ENCODE measurements at places on chromosomes 13 and 19.
A peak's percentile ranks its signal among the peaks of the same experiment; 100 is the strongest.

GRCh38 chr19:29928831-29929230 lies 13.2 kb upstream of the URI1 start:
- no peak for DNase-seq

DNA sequence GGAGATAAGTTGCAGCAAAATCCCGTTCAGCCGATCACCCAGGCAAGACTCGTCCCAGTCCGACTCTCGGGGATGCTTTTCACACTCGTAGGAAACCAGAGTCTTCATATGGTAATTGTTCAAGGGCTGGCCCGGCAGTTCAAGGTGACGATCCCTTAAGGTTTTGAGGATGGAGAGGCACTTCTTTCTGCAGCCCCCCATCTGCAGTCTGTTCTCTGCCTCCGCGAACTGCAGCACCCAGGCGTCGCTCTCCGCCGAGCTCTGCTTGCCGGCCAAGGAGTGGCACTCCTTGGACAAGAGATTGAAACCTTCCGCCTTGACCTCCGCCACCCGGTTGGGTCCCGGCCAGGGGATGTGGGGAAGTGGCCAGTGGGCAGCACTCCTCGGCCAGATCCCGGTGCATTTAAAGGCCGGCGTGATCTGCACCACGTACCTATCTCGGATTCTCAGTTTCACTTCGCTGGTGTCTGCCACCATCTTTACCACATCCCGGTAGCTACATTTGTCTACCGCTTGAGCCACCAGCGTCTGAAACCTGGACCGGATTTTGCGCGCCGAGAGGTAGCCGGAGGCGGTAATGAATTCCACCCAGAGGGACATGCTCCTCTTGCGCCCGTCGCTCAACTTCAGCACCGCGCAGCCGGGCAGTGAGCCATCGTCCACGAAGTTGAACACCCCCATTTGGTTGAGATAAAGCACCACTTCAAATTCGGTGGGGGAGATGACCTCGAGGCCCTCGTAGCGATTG lies 1.1 kb downstream of the MAB21L1 start:
- no peak for DNase-seq

DNA sequence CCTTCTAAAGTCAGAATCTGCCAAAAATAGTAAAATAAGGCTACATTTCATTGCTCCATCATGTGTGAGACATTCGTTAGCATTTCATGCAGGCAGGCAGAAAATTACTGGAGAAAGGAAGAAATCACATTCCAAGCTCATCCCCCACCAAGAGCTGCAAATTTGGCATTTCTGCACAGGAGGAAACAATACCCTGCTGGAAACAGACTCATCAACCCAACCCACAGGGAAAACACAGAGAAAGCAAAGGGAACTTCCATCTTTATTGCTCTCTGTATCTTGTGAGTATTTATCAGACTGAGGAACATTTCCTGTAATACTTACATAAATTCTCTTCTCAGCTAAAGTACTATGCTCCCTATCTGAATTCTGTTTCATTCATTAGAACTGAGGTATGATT lies 95.7 kb downstream of the KCTD12 start:
- no peak for DNase-seq

- no peak for DNase-seq
These were observed 234.9 kb downstream of the PCDH9 start for GRCh38 chr13:66995203-66995611.

DNA sequence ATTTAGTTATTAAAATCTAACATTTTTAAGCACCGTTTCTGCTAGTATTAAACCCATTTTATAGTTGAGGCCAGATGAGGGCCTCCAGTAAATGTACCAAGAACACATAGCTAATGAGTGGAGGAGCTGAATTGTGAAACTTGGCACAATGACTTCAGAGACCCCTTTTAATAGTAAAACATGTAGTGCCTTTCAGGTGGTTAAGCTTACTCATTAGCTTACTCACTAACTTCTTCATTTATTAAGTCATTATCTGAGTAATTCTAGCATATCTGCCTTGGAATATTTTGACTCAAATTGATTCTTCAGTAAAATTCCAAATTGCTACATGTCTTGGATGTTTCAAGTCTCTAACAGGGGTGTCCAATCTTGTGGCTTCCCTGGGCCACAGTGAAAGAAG lies 735.2 kb downstream of the LIG4 start:
- DNase-seq: no peak

- DNase-seq: no peak
These were observed 6.9 kb downstream of the PNKP start for GRCh38 chr19:49860336-49861102.

DNA sequence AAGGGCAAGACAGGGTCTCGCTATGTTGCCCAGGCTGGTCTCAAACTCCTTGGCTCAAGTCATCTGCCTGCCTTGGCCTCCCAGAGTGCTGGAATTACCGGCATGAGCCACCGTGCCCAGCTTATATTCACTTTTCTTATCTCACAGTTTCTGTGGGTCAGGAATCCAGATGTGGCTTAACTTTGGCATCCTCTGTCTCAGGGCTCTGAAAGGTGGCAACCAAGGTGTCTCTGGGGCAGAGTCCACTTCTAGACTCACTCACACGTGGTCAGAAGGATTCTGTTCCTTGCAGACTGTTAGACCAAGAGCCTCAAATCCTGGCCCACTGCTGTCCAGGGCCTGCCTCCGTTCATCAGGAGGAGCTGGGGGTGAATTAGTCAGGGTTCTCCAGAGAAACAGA lies 7.6 kb upstream of the LMNB2 start:
- no peak for DNase-seq

DNA sequence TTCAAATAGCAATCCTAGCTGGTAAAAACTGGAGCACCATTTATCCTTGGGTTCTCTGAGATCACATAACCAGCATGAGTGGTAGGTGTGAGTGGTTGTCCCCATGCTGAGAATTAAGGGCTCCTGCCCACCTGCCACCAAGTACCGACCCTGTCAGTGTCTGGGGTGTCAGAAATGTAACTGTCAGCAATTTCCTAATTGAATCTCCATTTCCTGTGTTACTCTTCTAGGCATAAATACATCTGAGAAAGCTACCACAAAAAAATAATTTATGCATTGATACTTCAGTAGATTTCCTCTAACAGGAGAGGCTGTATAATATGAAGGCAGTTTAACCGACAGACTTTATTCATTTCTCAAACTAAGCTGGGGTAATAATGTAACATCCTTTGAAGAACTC lies 25.1 kb downstream of the CPB2 start:
- no peak for DNase-seq

DNA sequence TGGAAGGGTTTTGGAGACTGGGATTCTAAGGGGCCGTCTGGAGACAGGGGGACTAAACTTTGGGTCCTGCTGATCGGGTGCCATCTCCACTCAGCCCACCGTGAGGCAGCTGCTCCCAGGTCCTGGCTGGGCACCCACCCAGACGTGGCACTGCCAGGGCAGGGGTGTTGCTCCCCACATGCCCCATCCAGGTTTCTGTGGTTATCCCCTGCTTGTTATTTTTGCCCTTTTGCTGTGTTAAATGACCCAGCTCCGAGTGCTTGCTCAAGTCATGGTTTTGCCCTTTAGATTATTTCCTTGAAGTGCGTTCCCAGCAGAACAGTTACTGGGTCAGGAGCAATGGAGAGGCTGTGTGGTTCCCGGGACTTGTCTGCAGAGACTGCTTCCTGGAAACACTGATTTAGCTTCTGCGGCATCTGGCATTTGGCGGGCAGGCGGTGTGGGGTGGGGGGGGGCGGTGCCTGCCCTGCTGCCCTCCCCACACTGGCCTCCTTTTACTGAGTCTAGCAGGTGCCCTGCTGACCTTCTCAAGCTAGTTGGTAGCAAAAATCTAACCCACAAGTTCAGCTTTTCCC lies 1.9 kb downstream of the RAB11B start:
- no peak for DNase-seq

DNA sequence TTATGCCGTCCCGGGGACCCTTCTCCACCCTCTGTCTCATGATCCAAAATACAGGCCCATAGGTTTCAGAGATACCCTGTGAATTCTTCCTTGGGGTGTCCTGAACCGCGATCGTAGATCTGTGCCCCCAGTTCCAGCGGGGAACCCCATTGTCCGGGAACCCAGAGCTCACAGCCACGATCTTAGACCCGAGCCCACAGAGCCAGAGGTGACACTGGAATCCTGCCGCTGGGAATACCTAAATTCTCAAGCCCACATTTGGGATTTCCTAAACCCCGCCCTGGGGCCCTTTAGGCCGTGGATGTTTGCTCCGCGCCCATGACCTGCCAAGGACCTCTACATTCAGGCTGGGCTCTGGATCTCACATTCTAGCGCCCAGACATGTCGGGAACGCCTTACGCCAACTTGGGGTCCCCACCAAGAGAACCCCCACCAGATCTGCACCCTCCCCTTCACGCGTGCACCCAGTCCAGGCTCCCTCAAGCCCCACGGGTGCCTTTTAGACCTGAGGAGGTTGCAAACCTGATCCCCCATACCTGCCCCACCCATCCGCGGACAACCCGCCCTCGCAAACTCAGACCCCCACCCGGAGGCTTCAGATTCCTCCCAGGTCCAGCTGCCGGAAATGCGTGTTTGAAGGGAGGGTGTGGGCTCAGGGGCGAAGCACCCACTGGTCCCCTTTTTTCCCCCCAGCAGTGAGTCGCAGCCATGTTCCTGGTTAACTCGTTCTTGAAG lies 605 bp downstream of the CAPNS1 start:
- DNase-seq: peak; percentile 24

GRCh38 chr19:15297416-15298224 lies 34.7 kb downstream of the BRD4 start:
- no peak for DNase-seq

DNA sequence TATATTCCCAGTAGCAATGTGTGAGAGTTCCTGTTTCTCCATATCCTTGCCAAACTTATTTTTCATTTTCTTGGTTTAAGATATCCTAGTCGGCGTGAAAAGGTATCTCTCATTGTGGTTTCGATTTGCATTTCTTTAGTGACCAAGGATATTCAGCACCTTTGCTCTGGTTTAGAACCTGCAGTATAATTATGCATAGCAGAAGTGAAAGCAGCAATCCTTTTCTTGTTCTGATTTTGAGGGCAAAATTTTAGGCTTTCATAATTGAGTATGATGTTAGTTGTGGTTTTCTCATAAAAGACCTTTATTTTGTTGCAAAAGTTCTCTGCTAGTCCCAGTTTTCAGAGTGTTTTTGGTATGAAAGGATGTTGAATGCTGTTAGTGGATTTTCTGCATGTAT lies 491.0 kb downstream of the FGF9 start:
- no peak for DNase-seq

DNA sequence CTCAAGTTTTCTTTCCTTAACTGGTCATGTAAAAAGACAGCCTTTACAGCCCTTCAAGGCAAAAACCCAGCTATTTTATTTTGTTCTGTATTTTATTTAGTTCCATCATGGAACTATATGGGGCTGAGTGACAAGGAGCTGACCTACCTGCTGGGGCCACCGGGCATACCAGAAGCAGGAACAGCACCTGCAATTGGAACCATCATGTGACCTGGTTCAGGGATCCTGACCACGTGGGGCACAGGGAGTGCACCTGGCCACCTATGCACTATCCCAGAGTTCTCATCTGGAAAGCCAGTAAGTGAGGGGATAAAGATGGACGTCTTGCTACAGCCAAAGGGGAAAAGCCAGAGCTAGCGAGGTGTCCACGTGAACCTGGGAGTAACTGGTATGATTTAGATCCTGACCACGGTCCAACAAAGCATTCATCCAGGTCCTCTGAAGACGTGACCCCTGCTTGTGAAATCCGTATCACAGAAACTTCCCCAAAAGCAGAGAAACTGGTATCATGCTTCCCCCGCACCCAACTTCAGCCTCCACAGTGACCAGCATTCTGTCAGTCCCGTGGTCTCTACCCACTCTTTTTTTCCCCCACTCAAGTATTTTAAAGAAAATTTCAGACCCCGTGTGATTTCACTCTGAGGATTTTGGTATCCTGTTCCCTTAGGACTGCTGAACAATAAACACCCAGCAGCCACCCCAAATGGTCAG lies 40.5 kb upstream of the SLC15A1 start:
- DNase-seq: no peak

DNA sequence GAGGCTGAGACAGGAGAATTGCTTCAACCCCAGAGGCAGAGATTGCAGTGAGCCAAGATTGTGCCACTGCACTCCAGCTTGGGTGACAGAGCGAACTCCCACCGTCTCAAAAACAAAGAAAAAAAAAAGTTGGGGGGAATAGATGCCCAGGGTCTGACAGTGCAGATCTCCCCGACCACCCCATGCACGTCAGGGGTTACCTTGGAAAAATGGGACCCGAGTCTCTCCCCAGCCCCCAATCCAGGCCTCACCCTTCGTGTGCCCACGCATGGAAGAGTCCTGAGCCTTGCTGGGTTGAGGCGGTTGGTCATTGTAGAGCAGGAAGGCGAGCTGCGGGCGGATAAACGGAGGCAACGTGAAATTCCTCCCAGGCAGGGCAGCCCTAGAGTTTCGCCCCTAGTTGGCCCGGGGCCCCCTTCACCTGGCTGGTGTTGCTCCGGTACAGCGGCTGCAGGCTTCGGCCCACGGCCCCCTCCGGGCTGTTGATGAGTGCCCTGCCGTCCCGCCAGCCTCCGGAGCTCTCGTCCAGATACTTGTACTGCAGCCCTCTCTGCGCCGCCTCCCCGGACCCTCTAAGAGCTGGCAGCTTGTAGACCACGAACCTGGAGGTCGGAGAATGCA lies 588 bp downstream of the DNASE2 start:
- DNase-seq: no peak

GRCh38 chr13:71291842-71292146 lies 575.2 kb downstream of the DACH1 start:
- no peak for DNase-seq

DNA sequence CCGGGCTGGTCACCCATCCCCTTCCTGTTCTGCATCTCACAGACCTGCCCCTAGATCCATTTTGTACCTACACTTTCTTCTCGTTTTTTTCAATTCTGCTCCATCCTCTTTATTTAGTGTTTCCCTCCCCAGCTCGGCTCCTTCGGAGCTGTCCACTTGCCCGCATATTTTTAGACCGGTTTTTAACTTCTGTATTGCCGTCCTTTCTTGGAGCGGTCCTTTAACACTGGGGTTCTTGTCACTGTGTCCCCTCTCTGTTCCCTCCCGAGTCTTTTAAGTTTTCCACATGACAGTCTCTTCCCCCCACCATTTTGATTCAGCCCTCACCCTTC lies 1.7 kb downstream of the ARHGAP35 start:
- no peak for DNase-seq

- no peak for DNase-seq
These were observed 16.8 kb upstream of the IGSF23 start for GRCh38 chr19:44596428-44597130.

All from COLO829 (cell line).